WTC11 (cell line): ENCODE measurements at places on chromosomes 6 and 20.

GRCh38 chr20:49867453-49868215, 47.7 kb downstream of the SPATA2 start:
- DNase-seq, result peak; percentile 57

DNA sequence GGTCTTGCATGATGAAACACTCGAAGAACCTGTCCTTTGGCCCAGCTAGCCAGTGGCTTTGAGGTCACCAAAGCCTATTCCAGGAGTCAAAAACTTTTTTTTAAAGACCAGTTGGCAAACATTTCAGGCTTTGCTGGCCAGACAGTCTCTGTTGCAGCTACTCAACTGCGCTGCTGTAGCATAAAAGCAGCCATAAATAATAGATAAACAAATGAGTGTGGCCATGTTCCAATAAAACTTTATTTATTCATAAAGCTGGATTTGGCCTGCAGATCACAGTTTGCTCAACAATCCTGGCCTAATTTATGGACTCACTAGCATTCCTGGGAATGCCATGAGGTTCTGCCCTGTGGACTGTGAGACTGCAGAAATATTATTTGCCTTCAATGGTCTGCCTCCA, 68.8 kb upstream of the LTV1 start:
- DNase-seq, result no peak

GRCh38 chr6:122374307-122374706, 25.1 kb upstream of the HSF2 start:
- no peak for DNase-seq

- DNase-seq, result no peak
These were observed 426.7 kb upstream of the ID4 start for GRCh38 chr6:19410481-19410880.

GRCh38 chr6:158270389-158271127, 41.7 kb upstream of the TULP4 start:
- DNase-seq, result no peak
